ENCODE measurements at places on chromosomes 3 and 15.

- DNase-seq, result peak; percentile 32
Observed at GRCh38 chr3:40490916-40491315, 14.0 kb downstream of the ZNF619 start.

- DNase-seq, result no peak
Observed at GRCh38 chr3:9862391-9863057, 17.5 kb downstream of the CIDEC start.

DNA sequence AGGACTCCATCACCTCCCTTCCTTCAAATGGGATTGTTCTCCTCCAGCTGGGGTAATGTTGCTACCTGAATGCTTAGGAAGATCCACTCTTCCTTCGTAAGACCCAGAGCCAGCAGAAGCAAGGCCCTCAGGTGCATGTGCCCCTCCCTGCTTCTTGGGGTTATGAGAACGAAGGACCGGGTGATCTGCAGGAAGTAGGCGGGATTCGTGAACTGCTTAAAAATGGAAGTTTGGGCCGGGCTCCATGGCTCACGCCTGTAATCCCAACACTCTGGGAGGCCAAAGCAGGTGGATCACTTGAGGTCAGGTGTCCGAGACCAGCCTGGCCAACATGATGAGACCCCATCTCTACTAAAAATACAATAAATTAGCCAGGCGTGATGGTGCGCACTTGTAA is 8.0 kb downstream of the TLR9 start:
- DNase-seq, result no peak

- DNase-seq, result peak; percentile 51
Observed at GRCh38 chr3:176953106-176954060, 243.9 kb downstream of the TBL1XR1 start.

DNA sequence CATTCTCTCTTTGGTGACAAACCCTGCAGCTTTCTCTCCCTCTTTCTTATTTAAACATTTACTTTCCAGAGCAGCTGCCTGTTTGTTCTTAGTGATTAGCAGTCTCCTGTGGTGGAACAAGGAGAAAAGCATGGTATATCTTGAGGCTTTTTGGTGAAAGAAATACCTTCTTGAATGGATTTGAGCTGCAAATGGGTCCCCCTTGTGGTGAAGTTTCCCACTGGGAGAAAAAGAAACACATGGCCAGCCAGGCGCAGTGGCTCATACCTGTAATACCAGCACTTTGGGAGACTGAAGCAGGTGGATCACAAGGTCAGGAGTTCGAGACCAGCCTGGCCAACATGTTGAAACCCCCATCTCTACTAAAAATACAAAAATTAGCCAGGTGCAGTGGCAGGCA is 48.3 kb upstream of the ACP3 start:
- DNase-seq, result no peak

- no peak for DNase-seq
Observed at GRCh38 chr3:87410110-87410509, 133.7 kb upstream of the POU1F1 start.

GRCh38 chr3:46565607-46566039 is 479 bp downstream of the LRRC2 start:
- DNase-seq, result no peak

DNA sequence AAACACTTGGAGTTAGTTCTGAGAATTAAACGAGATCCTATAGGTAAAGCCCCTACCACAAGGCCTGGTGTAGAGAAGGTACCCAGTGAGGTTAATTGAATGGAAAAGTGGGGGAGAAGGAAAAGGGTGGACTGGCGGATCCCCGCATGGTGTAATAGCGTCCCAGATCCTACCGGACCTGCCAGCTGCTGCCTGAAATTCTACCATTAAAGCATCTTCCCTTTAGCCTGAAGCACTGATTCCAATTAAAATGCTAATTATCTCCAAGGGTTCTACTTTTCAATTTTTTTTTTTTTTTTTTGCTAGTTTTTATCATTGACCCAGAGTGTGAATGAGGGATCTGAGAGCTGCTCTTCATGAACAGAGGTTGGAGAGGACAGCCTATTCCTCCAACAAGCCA is 237.9 kb downstream of the TLE3 start:
- no peak for DNase-seq

- DNase-seq, result no peak
Observed at GRCh38 chr3:148006508-148006907, 597.3 kb downstream of the ZIC1 start.

- DNase-seq, result no peak
Observed at GRCh38 chr3:35071772-35072171, 567.6 kb upstream of the ARPP21 start.

GRCh38 chr15:31867536-31868442 is 162.5 kb upstream of the CHRNA7 start:
- peak; percentile 36 for DNase-seq

- DNase-seq, result no peak
Observed at GRCh38 chr15:94453227-94453988, 222.0 kb downstream of the MCTP2 start.

GRCh38 chr15:65391732-65392131 is 13.9 kb upstream of the IGDCC3 start:
- DNase-seq, result no peak

DNA sequence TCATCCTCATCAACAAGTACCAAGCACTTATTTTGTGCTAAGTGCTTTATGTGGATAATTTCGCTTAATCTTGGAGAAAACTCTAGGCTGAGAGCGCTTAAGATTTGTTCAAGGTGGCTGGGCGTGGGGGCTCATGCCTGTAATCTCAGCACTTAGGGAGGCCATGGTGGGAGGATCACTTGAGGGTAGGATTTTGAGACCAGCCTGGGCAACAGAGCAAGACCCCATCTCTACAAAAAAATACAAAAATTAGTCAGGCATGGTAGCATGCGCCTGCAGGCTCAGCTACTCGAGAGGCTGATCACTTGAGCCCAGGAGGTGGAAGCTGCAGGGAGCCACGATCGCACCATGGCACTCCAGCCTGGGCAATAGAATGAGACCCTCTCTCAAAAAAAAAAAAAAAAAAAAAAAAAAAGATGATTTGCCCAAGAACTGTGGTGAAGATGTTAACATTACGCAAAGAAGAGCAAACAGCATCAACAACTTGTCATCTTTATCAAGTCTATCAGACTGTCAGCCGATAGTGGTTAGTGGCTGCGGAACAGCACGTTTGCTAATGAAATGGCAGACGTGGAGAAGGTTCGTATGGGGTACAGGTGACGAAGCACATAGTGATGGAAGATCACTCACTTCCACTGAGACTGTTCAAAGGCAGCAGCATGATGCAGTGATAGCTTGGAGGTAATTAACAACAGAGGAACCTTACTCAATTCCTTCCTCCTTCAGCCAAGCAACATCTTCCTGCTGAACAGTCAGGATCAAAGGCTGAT is 27.7 kb downstream of the NRROS start:
- DNase-seq, result no peak

- DNase-seq, result no peak
Observed at GRCh38 chr15:99671926-99672635, 61.2 kb downstream of the LYSMD4 start.

DNA sequence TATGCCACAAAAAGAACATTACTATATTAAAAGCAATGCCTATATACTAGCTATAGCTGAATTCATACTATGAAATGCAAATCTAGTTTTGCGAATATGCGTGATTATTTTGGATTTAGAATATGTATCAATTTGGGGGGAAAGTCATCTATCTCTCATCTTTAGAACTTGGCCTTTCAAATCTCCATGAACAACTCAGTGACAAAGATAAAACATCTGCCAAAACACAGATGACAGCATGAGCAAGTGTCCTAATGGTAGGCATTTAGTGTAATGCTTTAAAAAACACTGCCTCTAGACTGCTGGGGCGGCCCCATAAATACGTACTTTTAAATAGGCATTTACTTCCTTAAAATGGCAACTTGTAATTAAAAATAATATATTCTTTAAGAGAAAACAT is 2.7 kb downstream of the CD47 start:
- DNase-seq, result no peak

DNA sequence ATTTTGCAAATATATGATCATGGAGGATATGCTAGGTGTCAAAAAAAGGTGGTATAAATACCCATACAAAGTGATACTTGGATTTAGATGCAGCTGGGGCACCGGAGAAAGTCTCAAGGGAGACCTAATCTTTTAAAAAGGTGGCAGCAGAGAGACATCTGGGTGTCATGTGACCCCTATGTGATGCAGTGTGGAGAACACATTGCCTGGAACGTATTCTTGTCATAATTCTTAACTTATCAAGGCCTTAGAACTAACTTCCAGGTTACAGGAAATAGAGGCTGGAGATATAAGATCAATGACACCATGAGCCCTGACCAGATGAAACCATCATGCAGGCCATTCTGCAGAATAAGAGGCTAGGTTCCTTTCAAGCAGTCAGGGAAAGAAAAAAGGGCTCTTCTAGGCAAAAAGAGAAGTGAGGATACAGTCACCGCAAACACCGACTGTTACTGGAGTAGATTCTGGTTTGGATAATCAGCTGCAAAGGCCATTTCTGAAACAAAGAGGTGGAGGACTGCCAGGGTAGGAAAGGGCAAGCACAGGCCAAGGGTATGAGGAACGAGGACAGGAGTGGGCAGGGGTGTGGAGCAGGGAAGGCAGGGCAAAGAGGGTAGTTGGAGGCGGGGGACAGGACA is 100.6 kb downstream of the OXNAD1 start:
- DNase-seq, result no peak

- peak; percentile 46 for DNase-seq
Observed at GRCh38 chr3:114745322-114746240, 401.5 kb downstream of the ZBTB20 start.

DNA sequence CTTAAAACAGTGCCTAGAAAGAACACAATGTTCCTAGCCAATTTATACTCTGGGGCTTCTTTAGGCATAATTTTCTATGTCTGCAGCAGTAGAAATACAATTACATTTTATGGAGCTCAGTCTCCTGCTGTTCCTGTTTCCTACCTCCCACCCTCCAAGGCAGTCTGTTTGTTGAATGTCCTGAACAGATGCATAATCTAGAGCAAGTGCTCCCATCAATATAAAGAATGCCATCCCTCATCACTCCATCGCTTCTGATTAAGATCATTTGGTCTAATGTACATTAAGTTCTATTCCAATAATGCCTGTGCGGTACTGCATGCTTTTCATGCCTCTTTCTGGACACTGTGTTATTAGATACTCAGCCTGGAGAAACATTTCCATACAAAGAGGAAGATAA is 869.8 kb upstream of the CFAP20DC start:
- DNase-seq, result no peak

- no peak for DNase-seq
Observed at GRCh38 chr3:23915537-23916108, 1.2 kb downstream of the NKIRAS1 start.

- peak; percentile 41 for DNase-seq
Observed at GRCh38 chr15:62833646-62834045, 208.9 kb upstream of the TPM1 start.

DNA sequence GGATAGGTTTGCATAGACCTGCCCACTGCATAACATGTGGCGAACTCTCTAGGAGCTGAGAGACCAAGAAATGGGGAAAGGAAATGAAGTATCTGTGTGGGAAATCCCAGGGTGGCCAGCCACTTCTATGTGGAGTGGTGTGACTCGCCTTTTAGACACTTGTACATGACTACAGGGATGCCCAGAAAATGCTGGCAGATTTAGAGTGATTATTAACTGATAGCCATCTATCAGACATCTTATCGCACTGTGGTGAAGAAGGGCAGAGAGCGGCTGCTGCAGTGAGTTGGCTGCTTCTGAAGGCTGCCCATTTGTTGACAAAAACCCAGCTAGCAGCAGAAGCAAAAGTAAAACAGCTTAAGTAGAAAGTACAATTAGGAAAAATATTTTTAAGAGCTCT is 18.1 kb upstream of the STAC start:
- DNase-seq, result no peak

GRCh38 chr15:67267440-67267839 is 12.9 kb downstream of the IQCH start:
- DNase-seq, result no peak

- no peak for DNase-seq
Observed at GRCh38 chr3:1832395-1832794, 266.3 kb upstream of the CNTN4 start.

DNA sequence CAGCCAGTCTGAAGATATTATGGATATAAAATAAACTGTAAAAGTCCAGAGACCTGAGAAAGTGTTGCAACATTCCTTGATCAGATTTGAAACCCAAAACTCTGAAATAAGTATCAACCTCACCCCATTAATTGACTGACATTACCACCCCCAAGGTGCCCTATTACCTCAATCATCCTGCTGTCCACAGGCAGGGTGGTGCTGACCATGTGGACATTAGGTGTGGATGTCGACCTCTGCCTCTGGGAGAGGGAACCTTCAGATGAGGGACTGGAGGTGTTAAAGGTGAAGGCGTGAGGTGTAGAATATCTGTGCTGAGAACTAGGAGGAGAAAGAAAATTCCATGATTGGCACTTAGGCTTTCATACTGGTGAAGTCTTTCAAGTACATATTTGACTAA is 47.1 kb downstream of the MKRN2 start:
- DNase-seq, result no peak

DNA sequence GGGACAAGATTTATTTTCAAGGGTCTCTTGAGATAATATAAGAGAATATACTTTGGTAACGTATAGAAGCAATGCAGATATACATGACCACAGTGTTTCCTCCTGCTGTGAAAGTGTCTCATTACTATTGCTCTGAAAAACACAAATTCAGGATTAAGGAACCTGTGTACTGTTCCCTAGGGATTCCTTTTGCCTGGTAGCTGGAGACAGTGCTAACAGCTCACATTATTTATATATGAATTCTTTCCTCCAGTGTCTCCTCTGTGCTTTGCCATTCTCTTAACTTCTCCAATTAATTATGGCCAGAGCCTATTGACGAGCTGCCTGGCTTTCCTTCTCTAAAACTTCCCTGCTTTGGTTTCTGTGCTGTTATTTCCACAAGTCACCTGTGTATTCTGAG is 235.4 kb downstream of the OTOL1 start:
- no peak for DNase-seq

DNA sequence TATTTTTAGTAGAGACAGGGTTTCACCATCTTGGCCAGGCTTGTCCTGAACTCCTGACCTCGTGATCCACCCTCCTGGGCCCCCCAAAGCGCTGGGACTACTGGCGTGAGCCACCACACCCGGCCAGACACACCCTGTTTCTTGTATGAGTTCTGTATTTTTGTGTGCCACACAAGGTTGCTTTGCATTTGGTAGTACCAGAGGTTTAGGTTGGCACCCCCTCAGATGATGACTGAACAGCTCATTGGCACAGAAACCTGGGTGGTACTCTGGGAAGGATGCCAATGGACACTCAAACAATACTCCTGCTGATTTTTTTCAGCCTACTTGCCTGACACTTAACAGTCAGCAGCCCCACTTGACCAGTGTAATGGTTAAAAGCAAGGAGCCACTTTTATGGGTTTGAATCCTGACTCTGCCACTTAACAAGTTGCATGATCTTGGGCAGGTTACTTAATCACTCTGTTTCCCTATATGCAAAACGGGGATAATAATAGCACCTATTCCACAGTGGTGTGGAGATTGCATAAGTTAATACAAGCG is 39.2 kb upstream of the BCL2A1 start:
- DNase-seq, result peak; percentile 64

- DNase-seq, result no peak
Observed at GRCh38 chr3:22994781-22995180, 208.3 kb upstream of the UBE2E2 start.
